ENCODE measurements at places on chromosomes 1 and 21.

DNA sequence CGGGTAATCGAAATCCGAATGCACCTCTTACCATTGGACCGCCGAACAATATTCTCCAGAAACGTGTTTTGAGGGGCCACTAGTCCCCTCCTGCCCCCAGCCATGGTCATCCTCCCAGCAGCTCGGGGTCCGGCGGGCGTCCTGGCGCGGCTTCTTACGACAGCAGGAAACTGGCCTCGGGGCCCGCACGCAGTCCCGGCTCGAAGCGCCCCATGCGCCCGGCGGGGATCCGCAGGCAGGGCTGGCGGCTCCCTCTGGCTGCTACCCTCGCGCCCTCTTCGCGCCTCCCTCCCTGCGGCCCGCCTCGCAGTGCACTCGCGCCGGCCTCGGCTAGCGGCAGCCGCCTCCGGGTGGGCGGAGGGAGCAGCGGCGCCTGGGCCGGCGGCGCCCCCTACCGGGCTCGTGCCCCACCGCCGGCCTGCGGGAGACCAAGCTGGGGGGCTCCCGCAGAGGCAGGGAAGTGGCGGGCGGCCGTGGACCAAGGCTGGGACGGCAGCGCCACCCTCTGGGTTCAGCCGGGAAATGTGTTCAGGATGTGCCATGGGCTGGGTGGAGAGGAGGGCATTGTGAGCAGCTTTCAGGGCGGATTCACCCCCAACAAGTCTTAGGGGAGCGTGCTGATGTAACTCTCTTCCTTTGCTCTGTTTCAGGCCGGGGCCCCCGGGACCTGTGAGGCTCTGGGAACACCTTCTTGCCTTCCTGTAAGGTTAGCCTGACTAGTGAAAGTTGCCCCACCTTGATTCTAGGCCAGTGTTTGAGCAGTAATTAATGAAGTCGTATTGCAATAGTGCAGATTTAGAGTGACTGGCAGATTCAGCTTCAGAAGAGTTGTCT, at the start of gene KCNH1:
Gene KCNH1 (minus strand): TSS at position 313 of the 834 bp plus-strand sequence. CDS start 203 bp downstream, at position 110.
- peak; percentile 91 for DNase-seq

GRCh38 chr1:202659541-202659940, 50.7 kb downstream of the SYT2 start:
- no peak for DNase-seq

DNA sequence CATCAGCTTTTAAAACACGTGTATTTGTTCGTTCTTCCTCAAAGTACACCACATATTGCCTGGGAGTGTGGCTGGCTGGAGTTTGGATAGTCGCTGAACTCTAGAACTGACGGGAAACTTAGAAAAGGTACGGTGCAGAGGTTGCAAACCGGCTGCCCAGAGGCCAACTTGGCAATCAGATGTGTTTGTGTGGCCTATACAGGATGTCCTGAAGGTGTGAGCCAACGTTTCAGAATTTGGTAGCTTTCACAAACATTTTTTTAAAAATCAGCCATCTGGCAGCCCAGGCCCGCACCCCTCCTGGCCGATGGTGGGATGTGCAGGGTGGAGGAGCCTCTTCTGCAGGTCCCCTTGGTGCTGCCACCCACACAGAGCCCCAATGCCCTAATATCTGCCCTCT, 73.6 kb upstream of the SLC25A33 start:
- no peak for DNase-seq

- no peak for DNase-seq
These were observed 173.9 kb downstream of the HHIPL2 start for GRCh38 chr1:222373831-222374602.

- no peak for DNase-seq
These were observed 23.1 kb upstream of the PTAFR start for GRCh38 chr1:28199328-28200233.

- DNase-seq = no peak
These were observed 545.1 kb upstream of the NR5A2 start for GRCh38 chr1:199482426-199482825.

DNA sequence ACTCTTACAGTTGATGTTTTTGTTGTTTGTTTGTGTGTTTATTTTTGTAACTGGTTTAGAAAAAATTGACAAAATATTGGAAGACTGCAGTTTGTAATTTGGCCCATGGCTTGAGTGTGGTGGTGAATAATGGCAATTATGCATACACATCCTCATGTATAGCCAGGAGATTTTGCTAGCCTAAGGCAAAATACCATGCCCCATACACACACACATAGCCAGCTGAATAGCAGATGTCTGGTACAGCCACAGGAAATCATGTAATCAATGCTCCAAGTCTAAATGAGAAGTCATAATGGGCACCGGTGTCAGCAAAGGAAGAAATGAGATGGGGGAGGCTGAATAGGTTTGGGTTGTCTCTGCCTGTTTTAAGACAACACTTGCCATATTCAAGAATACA, 135.2 kb upstream of the COA6 start:
- no peak for DNase-seq

DNA sequence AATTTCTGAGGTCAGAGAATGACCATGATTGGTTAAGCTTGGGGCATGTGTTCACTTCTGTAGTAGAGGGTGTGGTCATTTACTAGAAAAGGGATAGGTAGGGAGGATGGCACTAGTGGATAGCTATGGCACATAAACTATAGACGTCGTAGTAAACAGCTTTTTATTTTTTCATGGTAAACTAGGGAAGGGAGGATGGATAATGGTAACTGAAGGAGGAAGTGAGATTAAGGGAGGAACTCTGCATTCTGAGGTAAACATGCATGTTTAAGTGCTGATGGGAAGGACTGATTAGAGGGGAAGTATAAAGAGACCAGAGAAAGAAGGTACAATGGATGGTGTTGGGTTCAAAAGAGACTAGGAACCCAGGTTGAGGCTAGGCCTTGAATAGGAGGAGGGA, 26.9 kb downstream of the PTGS2 start:
- DNase-seq = no peak

DNA sequence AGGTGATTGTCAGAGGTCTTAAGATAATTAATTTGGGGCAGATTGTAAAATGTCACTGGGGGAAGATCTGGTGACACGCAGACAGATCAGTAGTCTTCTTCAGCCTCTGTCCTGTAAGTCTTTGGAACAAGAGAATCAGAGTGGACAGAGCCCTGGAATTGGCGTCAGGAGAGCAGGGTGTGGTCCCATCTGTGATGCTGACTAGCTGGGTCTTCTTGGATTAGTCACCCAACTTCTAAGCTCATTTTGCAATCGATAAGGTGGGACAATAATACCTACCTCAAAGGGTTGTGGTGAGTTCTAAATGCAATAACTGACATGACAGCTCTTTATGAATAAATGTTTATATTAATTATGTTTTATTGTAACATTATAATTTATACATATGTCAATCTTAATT, 4.8 kb downstream of the FASLG start:
- DNase-seq = no peak

GRCh38 chr1:167516404-167517388, 1.6 kb downstream of the CD247 start:
- no peak for DNase-seq

- no peak for DNase-seq
These were observed 64.8 kb upstream of the TENT5C start for GRCh38 chr1:117541003-117541402.

DNA sequence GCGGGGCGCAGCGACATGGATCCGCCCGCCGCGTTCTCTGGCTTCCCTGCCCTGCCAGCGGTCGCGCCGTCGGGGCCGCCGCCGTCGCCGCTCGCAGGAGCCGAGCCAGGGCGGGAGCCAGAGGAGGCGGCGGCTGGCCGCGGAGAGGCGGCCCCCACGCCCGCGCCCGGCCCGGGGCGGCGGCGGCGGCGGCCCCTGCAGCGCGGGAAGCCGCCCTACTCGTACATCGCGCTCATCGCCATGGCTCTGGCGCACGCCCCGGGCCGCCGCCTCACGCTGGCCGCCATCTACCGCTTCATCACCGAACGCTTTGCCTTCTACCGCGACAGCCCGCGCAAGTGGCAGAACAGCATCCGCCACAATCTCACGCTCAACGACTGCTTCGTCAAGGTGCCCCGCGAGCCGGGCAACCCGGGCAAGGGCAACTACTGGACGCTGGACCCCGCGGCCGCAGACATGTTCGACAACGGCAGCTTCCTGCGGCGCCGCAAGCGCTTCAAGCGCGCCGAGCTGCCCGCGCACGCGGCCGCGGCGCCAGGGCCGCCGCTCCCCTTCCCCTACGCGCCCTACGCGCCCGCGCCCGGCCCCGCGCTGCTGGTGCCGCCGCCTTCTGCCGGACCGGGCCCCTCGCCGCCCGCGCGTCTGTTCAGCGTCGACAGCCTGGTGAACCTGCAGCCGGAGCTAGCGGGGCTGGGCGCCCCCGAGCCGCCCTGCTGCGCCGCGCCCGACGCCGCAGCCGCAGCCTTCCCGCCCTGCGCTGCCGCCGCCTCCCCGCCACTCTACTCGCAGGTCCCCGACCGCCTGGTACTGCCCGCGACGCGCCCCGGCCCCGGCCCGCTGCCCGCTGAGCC, 459 bp downstream of the FOXE3 start:
- peak; percentile 22 for DNase-seq

DNA sequence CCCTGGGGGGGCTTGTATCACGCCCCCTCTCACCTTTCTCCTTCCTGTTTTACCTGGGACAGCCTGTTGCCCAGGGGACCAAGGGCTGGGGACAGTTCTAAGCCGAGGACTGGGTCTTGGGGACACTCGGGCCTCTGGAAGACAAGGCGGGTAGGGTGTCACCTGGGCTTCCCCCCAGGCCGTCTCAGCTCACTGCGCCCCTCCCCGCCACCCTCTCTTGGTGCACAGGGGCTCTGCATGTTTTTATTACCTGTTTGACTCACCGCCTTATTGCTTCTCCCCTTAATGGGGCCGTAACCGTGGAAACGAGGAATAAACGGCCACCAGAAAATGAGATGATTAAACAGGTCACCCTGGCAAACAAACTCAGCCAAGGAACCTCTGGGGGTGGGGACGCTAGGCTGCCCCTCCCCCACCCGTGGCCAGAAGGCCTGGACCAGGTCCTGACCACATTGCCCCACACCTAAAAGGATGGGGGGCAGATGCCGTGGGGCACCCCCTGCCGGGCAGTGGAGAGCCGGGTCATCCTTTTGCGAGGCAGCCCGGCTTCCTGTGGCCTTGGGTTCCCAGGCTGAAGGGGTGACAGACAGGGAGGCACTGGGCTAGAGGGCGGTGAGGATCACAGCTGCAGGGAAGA, 109.9 kb downstream of the CASZ1 start:
- DNase-seq = peak; percentile 47

GRCh38 chr1:32362474-32363313, at the start of the genes FAM229A and TSSK3:
TSS of gene FAM229A (minus strand) at chr1:32362485. CDS start at chr1:32362091, 394 bp downstream.
TSS of gene TSSK3 (plus strand) at chr1:32362539. CDS start at chr1:32362702, 163 bp downstream.
- no peak for DNase-seq

GRCh38 chr1:45623972-45624371, at the start of gene CCDC17:
TSS of gene CCDC17 (minus strand) at chr1:45624054. CDS start at chr1:45623909, 145 bp downstream.
- DNase-seq = no peak

GRCh38 chr1:77779529-77780281, at the start of gene MIGA1:
TSS of gene MIGA1 (plus strand) at chr1:77779649. CDS start at chr1:77783253, 3,604 bp downstream.
- DNase-seq = peak; percentile 87

DNA sequence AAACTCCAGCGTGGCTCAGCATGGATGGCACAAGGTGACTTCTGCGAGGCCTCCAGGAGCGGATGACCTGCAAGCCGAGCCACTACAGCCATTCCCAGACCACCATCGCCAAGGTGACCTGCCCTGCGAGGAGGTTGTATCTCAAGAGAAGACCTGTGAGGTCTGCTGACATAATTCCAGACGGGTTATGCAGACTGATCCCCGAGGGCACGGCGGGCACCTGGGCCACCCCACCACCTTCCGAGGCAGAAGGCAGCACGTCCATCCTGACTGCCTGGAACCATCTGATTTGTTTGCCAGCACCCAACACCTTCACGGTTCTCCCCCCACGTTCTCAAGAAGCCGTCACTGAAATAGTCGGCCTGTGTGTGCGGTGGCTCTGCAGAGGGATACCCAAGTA, 56.8 kb upstream of the CNTN2 start:
- DNase-seq = no peak

GRCh38 chr1:89201106-89201794, 2.5 kb upstream of the GBP4 start:
- no peak for DNase-seq

DNA sequence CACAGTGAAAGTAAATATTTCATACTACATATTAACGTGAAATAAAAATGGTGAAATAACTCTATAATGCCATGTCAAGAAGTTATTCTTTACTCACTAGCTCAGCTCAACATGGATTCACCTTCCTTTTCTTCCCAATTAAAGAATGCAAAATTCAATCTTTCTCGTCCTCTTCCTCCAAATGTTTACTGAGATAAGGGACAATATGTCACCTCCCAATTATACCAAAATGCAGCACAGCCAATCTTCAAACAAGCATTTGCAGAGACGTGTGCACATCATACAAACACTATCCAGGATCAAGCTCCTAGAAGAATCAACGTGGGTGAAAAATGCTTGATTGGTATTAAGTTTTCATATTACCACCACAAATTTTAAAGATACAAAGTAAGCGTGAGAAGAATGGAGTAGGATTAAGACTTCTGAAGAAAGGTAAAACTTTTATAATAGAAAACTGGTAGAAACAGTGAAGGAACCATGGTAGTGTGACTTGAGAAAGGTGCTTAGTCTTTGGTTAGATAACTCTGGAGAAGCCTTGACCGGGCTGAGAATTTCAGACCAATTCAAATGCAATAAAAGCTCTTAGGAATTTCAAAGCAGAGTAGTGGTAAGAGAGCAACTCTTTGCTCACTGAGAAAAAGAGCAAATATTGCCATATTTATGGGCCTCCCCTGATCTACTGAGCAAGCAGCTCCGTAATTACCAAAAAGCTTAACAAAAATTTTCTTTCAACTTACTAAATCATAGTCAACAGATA, 7.2 kb downstream of the PTP4A2 start:
- DNase-seq = no peak

DNA sequence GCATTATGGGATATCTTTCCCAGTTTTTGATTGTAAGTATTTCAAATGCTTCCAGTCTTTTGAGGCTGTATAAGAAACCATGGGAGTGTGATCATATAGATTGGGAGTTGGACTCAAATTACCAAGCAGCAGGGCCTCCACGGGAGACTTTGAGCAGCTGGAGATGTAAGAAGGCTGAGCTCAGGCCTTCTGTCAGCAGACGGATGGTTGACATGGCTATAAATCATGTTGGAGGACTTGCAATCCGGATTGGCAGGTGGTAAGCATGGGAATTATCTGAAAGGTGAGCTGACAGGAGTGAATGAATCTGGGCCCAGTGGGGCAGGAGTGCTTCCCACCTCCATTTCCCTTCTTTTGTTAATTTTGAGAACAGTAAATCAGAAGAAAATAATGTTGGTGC, 83.2 kb upstream of the PPM1J start:
- DNase-seq = no peak

GRCh38 chr21:37075214-37075770, 2.2 kb downstream of the TTC3 start:
- no peak for DNase-seq

DNA sequence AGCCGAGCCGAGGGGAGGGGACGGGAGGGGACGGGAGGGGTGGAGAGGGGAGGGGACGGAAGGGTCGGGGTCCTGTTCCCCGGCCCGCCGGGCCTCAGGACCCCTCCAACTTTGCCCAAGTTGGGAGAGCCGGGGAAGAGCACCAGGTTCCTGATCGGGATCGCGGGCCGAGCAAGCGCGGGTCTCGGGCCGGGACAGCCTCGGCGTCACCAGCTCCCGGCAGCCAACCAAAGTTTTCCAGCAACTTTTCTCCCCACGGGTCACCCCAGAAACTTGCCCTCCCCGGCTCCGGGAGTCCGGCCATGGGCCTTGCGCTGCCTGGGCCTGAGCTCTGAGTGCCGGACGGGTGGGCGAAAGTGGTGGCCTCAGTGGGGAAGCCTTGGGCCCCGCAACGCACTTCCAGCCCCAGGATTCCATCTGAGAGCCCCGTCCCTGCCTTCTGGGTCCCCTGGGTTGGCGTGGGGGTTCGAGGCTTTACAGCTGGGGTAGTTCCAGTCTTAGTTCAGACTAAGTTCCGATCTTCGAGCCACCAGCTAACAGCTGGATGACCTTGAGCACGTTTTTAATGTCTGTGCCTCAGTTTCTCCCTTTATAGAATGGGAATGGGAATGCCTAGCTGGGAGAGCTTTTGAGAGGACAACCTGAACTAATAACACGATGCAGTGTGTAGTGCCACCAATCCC, 458 bp downstream of the ZC3H12A start:
- no peak for DNase-seq
